Left hindlimb (tissue), 1 donor: ENCODE measurements at places on chromosomes 7 and 10.

- peak; percentile 60 for DNase-seq
Observed at GRCh38 chr7:23468526-23469149, 1.7 kb downstream of the IGF2BP3 start.

DNA sequence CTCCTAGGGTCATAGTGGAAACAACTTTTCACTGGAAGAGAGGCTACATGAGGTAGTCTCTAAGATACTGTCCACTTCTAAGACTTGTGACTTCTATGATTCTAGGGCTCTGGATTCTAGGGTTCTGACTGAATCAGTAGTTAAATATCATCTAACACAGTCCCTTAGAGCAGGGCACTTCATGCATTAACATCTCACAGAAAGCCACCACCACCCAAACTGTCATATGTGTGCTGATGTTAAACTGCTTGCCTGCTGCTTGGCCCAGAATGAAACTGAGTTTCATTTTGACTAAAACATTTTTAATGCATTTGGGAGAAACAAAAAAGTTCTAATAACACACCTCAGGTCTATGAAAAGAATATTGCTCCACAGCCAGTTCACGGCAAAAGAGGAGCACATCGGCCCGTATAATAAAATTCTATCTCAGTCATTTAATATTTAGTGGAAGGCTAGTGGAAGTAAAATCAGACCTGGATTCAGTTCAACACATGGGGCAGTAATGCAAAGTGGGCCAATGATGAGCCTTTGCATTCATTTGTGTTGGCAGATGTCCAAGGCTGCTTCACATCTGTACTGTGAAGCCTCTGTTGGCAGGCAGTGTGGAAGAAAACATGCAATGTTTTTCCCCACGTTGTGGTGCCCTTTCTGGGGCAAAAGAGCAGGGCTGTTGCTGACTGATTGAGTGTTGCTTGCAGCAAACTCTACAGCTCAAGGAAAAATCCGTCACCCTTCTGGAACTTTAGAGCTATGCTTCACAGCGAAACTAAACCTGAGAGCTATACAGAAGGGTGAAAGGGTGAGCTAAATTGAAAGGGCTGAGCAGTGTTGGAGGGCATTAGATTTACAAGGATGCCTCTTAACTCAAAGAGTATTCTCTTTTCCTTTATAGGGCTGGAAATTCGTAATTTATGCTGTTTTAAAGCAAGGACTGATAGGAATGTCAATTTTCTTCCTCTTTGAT is 33.5 kb upstream of the AUTS2 start:
- DNase-seq = peak; percentile 77

DNA sequence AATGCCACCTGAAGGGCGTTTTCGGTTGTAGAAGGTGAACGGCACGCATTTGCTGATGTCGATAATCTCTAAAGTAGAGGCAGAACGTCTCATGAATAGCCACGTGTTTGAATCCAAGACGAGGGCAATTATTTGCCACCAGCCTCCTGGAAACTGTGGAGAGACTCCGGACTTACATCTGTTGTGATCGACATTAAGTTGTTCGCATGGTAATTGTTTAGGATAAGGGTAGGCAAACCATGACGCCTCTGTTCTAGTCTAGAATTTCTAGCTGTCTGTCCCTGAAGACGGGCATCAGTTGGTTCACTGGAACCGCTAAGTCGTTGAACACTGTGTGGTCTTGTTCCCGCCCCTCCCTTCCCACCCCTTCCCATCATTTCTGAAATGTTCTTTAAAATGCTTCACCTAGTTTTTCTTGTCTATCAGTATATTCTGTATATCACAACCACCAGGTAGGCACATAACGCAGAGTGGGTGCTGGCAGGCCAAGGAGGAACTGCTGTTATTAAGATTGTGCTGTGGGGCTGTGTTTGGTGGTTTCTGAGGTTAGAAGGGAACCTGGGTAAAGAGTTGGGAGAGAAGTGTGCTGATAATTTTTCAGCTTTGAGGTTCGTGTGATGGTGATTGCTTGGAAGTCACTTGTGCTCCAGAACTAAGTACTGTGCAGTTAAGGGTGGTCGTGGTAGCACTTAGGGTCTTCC is 1.2 kb downstream of the UBE3C start:
- DNase-seq = no peak

- DNase-seq = no peak
Observed at GRCh38 chr7:99428972-99429566, 9.5 kb downstream of the PTCD1 start.

DNA sequence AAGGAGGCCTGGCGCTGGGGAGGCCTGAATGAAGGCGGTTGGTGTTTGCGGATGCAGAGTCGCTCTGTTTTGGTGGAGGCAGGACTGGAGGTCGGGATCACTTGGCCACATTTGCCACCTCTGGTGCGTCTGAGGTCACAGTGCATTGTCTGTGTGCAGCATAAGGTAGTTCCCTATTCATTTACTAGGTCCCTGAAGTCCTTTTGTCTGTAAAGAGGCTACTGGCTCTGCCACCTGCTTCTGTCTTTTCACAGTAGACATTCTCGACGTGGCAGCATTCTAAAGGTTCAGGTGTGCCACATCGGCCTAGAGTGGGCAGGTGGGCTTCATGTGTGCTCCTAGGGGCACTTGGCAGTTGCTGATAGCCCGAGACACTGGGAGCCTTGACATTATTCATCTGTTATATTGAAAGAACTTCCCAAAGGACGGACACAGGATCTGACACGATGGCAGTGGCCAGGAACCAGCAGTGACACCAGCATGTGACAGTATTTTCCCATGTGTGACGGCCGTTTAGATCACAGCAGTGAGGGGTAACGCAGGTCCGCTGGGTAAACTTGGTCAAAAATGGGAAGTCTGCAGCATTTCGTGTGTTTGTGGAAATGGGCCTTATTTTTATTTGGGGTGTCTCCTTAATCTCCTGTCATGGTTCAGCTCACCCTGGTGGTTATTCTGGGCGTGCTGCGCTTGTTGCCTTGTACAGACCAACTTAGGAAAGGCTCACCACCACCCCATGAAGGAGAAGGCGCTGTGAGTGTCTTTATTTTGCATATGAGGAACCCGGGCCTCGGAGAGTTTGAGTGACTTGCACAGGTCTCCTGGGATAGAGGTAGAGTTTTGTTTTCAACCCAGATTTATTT is 5.9 kb downstream of the MGMT start:
- DNase-seq = no peak

DNA sequence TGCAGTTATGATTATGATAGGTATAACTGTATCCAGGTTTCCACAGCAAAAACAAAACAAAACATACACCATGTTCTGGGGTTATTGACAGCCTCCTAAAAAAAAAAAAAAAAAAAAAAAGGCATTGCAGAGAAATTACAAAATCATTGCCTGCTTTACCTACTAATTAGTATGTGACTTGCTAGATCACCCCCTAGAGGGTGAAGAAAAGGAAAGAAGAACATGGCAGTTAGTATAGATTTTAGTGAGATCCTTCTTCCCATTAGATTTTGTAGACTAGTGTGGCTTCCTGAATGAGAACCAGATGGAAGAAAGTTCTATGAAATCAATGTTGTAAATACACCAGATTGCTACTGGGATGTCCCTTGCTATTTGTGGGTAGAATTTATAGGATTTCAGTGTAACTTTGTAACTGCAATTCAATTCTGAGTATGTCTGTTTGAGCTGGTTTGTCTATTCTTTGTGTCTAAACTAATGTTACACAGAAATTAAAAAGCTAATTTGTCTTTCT is 24.0 kb upstream of the AGBL3 start:
- no peak for DNase-seq

- no peak for DNase-seq
Observed at GRCh38 chr10:86703176-86703575, 34.9 kb downstream of the LDB3 start.

- DNase-seq = no peak
Observed at GRCh38 chr7:42991913-42992591, 59.9 kb downstream of the MRPL32 start.

DNA sequence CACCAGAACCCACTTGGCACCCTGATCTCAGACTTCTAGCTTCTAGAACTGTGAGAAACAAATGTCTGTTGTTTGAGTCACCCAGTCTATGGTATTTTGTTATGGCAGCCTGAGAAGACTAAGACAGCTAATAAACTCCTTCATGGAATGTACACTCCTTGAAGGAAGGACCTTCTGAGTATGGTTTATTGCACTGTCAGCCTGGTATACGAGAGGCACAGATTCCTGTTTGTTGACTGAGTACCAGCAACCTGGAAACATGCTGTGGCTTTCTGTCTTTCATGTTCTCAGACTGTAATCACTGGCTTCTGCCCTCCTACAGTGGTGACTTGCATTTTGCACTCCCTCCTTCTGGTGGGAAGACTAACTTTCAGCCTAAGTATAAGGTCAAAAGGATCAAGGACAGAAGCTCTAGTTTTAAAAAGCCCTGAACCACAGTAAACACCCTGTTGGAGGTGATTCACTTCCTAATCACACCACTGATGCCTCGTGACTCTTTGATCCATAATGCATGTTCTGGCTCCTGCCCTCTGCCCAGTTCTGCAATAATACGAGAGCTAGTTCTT is 319.0 kb upstream of the NPSR1 start:
- DNase-seq = no peak

GRCh38 chr7:3844540-3845151 is 543.6 kb downstream of the SDK1 start:
- DNase-seq = no peak

DNA sequence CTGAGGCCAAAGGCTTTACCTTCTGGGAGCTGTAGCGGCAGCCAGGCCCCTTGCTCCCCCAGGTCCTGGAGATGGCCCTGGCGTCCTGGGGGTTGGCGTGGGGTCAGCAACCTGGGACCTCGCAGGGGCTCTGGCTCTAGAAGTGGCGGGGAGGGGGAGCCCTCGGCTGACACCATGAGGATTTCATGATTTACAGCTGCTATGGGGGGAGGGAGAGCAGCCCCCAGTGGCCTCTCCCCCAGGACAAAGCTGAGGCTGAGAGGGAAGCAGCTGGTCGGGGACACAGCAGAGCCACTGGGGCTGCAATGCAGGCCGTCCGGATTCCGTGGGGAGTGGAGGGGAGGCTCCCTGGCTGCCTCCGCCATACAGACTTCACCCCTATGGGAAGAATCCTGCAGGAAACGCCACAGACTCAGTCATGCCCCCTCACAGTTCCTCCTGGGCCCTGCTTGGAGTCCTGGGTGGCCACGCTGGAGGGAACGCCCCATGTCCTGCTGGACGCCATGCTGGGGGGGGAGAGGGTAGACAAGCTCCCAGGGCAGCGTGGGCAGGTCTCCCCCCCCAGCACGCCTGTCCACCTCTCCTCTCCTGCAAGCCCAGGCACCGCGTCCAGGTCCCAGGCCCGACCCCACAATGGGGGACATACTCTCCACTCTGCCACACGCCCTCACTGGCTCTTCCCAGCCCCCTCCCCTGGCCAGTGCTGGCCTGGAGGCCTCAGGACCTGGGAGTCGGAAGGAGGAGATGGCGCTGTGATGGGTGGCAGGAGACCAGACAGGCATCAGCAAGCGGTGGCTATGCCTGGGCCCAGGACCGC is 243.6 kb downstream of the ELFN1 start:
- no peak for DNase-seq

DNA sequence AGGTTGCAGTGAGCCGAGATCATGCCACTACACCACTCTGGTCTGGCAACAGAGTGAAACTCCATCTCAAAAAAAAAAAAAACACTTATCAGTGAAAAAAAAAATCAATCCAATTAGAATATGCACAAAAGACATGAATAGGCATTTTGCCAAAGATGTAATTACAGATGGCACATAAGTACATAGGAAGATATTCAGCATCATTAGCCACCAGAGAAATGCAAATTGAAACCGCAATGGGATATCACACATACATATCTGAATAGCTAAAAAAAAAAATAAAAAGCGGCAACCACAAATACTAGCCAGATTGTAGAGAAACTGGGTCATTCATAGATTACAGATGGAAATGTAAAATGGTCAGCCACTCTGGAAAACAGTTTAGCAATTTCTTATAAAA is 1310.8 kb downstream of the XPNPEP1 start:
- DNase-seq = no peak

- no peak for DNase-seq
Observed at GRCh38 chr10:88981435-88981834, 9.2 kb upstream of the FAS start.

- no peak for DNase-seq
Observed at GRCh38 chr10:53601260-53601875, 828.8 kb upstream of the MBL2 start.

DNA sequence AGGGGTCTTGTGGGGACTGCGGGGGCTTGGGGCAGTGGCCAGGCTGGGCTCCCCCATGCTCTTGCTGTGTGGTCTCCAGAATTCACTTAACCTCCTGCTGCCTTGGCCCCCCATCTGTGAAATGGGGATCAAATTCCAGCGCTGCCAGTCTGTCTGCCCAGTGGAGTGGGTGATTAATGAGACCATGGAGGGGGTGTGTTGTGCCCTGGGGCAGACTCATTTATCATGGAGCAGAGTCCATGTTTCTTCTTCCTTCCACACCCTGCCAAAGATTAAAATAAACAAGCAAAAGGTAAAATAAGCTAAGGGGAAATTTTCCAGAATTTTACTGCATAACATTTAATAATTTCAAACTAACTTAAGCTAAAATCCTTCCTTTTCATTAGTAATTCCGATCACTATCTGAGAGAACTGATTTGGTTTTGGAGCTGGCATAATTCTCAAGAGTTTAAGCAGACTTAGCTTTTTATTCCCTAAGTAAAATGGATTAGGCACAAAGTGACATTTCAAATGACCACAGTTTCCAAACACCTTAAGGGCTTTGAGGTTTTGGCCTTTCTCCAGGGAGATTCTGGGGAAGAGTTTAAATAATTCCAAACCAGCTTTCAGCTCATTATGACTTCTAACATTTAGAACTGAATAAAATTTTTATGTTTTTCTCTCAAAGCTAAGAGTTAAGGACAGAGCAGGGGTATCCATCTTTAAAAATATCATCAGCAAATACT is 211.9 kb downstream of the CXCL12 start:
- DNase-seq = no peak

DNA sequence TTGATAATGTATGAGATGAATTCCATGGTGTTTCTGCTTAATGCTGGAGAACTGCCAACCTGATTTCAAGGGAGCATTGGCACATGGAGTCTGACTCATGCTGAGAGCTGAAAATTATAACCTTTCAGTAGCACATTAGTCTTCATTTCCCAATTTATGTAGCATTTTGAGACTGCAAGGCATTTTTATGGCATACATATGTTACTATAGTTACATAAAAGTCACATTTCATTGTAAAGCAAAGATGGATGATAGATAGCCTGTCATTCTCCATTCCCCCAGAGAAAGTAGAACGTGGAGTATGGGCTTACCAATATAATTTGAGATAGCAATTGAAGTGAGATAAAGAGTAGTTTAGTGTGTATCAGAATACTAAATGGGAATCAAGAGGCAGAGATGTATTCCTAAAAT is 103.1 kb downstream of the SLC16A9 start:
- no peak for DNase-seq

DNA sequence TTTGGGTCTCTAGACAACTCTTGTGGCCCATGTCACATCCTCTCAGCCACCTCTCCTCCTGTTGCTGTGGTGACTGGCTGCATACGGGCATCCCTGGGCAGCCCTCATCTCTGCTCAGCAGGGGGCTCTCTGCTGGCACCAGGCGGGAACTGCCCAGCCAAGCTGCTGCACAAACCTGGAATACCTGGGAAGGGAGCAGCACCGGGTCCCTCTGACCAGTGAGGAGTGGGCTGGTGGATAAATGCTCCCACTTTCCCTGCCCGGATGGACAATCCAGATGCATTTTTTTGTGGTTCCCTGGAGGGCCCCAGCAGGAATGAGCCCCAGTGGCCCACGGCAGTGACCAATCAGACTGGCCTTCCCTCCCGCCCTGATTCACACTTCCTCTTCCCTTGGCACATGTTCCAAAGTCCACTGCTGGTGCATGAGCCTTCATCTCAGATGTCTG is 21.9 kb downstream of the GRID1 start:
- peak; percentile 20 for DNase-seq

- DNase-seq = no peak
Observed at GRCh38 chr10:13773496-13774170, 186.9 kb downstream of the PRPF18 start.
